ENCODE measurements at places on chromosomes 16 and 17. TPM values are rescaled to one million over a fixed set of nuclear protein-coding genes. Genes with fewer than 3 reads are reported as not detected.

DNA sequence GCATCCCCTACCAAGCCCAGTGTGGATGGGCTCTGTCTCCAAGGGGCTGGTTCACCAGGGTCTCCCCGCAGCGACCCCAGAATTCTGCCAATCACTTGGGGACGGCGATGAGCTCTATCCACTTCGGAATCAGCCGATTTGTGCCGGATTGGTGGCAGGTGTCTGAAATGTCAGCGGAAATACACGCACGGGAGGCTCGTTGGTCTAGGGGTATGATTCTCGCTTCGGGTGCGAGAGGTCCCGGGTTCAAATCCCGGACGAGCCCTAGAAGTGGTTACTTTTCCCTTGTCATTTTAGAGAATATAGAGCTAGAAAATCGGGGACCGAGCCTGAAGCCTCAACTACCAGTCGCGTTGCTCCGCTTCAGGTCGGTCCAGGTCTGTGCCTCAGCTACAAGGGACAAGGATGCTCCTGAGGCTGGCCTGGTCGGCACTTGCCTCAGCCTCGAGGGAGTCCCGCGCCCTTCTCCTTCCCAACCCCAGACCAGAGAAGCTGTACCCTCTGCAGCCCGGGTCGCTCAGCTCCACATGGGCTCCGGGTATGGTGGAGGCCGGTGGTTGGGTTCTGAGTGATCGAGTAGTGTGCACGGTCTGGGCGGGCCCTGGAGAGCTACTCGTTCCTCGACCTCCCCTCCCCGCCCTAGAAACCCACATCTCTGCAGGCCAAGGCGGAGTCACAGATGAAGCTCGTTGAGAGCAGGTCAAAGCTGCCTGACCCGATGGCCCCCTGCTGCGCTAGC lies 16.0 kb upstream of the OR1F1 start:
- DNase-seq = peak; percentile 67

- no peak for DNase-seq
Measured at GRCh38 chr16:85330694-85331188, 218.5 kb upstream of the CIBAR2 start.

DNA sequence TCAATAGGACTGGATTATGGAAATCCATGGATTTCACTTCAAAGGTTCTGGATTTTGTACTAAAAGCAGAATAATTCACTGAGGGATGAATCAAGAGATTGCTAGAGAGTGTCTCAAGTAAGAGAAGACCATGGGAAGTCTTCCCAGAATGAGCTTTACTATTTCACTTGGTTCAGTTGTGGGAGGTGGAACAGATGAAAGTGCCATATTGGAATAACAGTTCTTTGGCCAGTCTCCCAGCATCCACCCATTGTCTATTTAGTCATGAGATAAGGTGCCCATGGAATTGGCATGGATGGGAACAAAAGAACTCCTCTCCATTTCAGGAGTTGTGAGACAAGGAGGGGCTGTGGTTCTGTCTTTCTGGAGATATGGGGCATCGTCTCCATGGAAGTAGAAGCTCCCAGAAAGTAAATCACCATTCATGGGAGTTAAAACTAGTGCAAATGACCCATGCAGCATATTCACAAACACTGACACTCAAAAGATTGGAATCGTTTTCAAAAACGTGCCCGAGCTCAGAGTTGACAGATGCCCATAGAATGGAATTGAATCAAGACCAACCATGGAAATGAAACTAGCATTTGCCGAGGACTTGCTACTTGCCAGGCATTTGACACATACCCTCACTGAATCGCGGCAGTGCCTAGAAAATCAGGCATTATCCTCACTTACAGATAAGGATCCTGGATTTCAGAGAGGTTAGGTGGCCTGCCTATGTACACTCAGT lies 36.2 kb upstream of the CLEC3A start:
- DNase-seq = no peak

DNA sequence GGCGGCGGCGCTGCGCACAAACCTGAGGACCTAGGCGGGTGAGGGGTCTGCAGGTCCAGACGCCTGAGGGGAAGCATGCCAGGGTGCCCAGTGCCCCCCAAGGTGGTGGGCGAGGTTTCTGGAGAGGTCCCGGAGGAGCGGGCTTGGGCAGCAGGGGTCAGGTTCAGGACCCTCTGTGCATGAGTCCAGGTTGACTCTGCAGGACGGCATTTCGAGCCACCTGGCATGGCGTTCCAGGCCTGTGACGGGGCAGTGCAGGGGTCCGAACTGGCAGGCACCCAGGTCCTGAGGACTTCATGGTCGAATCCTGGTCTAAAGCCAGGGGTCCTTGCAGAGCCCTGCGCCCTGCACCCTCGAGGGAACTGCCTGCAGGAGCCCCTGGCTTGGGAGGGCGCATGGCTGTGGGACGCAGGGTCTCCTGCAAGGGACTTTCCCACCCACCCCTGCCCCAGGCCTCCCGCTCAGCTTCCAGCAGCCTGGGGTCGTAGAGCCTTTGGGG lies 3.5 kb downstream of the SLC16A3 start:
- DNase-seq = no peak

GRCh38 chr17:78901806-78902205 lies 1.2 kb downstream of the CEP295NL start:
- no peak for DNase-seq

- peak; percentile 59 for DNase-seq
Measured at GRCh38 chr16:57600048-57600835, 28.2 kb upstream of the ADGRG1 start.

GRCh38 chr16:47310792-47311211 lies 150.1 kb downstream of the ITFG1 start:
- no peak for DNase-seq

GRCh38 chr16:22763437-22764080 lies 50.4 kb upstream of the HS3ST2 start:
- DNase-seq = no peak

- no peak for DNase-seq
Measured at GRCh38 chr17:33457477-33457876, 164.4 kb upstream of the ASIC2 start.

- no peak for DNase-seq
Measured at GRCh38 chr16:1170076-1170418, 17.1 kb downstream of the CACNA1H start.

DNA sequence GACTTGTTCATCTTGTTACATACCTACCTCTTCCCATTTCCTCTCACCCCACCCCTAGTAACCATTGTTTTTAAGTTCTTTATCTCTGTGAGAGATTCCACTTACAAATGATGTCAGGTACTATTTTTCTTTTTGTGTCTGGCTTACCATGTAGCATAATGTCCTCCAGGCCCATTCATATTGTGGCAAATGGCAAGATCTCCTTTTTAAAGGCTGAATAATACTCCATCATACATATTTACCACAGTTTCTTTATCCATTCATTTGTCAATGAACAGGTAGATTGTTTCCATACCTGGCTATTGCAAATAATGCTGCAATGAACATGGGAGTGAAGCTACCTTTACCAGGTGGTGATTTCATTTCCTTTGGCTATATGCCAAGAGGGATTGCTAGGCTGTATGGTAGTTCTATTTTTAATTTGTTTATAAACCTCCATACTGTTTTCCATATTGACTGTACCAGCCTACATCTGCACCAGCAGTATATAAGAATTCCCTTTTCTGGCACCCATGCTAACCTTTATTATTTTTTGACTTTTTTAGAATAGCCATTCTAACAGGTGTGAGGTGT lies 53.9 kb downstream of the NSRP1 start:
- DNase-seq = no peak

DNA sequence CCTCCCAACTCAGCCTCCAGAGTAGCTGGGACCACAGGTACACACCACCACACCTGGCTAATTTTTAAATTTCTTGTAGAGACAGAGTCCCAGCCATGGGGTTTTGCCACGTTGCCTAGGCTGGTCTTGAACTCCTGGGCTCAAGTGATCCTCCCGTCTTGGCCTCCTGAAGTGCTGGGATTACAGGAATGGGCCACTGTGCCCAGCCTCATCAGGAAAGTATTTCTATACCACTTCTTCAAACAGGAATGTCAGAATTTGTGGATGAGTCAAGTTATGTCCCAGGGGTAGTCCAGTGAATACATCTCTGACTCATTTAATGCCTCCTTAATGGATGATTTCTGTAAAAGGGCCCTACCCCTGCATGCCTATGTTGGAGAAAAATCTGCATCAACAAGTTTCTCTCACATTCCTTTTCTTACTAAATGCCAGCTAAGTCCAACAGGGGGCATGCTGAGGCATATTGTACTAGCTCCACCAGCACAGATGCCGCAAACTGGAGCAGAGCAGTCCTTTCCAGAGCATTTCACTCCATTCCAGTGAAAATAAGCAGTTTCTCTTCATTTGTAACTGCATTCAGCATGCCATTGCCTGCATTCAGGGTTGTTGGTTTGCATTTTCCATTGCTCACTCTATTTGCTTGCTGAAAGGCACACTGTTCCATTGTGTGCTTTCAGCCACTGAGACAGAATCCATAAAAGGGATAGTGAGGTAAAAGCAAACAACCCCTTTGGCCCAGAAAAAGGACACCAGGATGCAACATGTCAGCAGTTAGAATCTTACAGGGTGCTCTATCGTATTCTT lies 5.3 kb upstream of the CAVIN1 start:
- DNase-seq = peak; percentile 45

DNA sequence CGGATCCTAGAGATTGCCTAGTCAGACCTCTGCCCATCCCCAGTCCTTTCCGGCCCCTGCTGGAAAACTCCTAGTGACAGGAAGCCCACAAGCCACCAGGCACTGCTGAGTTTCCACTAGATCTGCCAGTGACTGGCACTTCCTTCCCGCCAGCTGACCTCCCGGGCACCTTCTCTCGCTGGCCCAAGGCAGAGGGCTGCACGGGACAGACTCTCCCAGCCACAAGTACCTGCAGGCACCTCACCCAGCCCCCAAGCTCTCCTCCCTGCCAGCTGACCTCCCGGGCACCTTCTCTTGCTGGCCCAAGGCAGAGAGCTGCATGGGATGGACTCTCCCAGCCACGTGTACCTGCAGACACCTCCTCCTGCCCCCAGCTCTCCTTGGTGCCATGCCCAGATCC lies 66.3 kb upstream of the DOC2B start:
- DNase-seq = no peak

- peak; percentile 65 for DNase-seq
Measured at GRCh38 chr17:16428098-16428882, 12.9 kb downstream of the TRPV2 start.

GRCh38 chr17:35127751-35128514 lies 6.5 kb downstream of the FNDC8 start:
- DNase-seq = no peak

GRCh38 chr17:56690441-56691291 lies 97.2 kb downstream of the NOG start:
- DNase-seq = no peak

DNA sequence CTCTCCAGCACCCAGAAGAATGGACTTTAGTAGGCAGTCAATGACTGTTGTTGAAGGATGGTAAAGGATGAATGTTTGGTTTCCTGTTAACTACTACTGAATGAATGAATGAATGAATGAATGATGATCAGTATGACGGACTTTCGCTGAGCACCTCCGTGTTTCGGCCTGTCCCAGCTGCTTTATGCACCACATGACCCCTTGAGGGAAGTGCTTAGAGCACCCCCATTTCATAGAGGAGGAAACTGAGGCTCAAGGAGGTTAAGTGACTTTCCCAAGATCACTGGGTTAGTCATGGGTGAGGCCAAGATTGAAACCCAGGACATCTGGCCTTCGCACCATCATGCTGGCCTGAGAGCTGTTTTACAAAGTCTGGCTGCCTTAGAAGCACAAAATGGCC lies 6.8 kb downstream of the KCNG4 start:
- no peak for DNase-seq

DNA sequence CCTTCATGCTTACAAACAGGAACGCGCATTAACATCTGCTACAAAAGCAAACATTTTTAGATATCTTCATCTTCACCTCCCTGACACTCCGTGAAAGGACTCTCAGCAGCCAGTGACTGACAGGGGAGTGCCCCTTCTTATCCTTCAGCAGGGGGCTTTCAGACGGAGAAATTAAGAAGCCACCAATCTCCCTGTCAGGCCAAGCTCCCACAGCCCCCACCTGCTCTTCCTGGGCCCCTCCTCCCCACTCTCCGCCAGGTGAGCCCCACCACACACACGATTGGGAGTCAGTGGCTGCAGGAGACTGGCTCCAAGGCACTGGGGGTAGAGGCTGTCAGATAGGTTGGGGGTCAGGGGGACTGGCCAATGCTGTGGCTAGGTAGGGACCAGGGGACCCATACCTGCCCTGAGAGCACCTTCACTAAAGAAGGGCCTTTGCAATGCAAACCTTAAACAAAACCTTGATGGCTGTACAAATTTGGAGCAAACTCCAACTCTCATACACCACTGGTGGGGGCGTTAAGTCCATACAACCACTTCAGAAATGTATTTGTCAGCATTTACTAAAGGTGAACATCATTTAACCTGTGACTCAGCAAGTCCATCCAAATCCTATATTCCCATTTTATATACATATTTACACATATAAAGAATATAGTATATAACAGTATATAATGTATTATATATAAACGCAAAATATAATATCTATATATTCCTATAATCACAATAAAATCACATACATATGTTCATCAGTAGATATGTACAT lies 232.2 kb downstream of the ZNF423 start:
- no peak for DNase-seq

DNA sequence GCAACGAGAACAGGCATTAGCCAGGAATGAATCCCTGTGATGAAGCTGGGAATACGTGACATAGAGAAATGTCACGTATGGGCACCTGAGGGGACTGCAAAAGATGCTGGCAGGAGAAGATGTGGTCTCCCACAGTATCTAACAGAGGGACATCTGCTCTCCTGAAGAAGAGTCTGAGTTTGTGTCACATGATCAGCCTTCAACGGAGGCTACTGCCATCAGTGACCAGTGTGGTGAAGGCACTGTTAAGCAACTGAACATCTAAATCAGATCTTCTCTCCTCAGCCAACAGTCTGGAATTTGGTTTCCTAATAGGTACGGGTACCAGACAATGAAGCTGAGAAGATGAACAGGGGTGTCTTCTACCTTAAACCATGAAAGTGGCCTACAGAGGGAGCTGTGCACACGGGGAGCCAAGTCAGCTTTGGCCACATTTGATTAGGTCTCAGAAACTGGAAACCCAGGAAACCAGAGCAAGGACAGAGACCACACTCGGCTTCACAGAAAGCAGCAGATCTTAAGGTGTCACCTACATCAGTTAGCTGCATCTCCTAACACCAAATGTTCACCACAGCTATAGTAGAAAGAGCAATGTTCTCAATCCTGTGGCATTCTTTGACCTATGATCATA lies 41.8 kb downstream of the BRD7 start:
- DNase-seq = peak; percentile 82

DNA sequence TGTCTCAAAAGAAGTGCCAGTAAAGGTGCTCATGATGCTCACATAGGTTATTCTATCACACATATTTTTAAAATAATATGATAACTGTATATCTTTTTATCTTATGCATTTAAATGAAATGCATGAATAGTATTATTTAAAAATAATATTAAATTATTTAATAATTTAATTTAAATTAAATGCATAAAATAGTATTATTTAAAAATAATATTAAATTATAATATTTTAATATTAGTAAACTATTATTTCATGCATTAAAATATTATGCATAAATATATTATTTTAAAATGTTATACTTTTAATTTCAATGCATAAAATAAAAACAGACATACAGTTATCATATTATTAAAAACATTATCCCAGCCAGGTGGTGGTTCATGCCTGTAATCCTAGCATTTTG lies 33.4 kb downstream of the TMC7 start:
- no peak for DNase-seq

CACNA1H gene
- 0.48 TPM for total RNA-seq

CRHR1 gene
- total RNA-seq = not detected

TBC1D3G gene
- not detected for total RNA-seq

PROCA1 gene
- 8.0 TPM for total RNA-seq

SLC13A2 gene
- total RNA-seq = not detected

TP53TG3 gene
- not detected for total RNA-seq

KCNJ12 gene
- total RNA-seq = not detected

YBX2 gene
- total RNA-seq = 3.6 TPM

TVP23B gene
- total RNA-seq = 28.1 TPM

TSC2 gene
- total RNA-seq = 96.6 TPM

KRTAP4-9 gene
- not detected for total RNA-seq

COPS3 gene
- total RNA-seq = 77.7 TPM

ZNF768 gene
- 21.0 TPM for total RNA-seq
